Activated naive CD4-positive, alpha-beta T cell treated with anti-CD3 and anti-CD28 coated beads, Interleukin-2, amount 50 U/mL, for 72 hours (primary cell): ENCODE measurements at places on chromosomes 2 and 18. TPM values are rescaled to one million over a fixed set of nuclear protein-coding genes. Genes with fewer than 3 reads are reported as not detected.

Gene CD8B2
- total RNA-seq: not detected

Gene C2orf66
- total RNA-seq: not detected

Gene UGT1A9
- not detected for total RNA-seq

Gene MAP3K19
- 0.64 TPM for total RNA-seq

Gene ST3GAL5
- total RNA-seq: 8.9 TPM

Gene REG1B
- not detected for total RNA-seq

Gene HOXD4
- not detected for total RNA-seq

Gene FAM98A
- 49.0 TPM for total RNA-seq

Gene TUBB8B
- not detected for total RNA-seq

- DNase-seq: no peak
Observed at GRCh38 chr2:8191427-8191826, 490.4 kb upstream of the ID2 start.

DNA sequence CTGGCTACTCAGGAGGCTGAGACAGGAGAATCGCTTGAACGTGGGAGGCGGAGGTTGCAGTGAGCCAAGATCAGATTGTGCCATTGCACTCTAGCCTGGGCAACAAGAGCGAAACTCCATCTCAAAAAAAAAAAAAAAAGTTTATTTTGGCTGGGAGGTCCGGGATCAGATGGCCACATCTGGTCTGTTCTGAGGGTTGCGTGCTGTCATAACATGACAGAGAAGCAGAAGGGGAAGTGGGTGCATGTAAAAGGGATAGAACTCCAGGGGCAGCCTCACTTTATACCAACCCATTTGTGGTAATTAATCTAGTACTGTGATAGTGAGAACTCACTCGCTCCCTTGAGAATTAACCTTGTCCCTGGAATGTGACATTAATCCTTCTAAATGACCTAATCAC is 101.2 kb downstream of the PTPN4 start:
- DNase-seq: no peak

DNA sequence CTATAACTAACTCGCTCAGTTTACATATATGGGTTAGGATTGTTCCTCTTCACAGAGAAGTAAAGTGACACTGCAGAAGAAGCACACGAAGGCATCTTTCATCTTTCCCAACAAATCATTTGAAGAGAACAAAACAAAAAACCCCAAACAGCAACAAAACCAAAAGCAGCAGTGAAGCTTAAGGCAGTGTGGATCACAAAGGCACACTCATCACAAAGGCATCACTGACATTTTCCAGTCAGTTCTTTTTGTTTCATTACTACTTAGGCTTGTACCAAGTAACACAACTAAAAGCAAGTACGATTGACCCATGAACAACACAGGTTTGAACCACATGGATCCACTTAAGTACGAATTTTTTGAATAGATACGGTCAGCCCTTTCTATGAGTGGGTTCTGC is 75.7 kb downstream of the RNF152 start:
- DNase-seq: no peak

DNA sequence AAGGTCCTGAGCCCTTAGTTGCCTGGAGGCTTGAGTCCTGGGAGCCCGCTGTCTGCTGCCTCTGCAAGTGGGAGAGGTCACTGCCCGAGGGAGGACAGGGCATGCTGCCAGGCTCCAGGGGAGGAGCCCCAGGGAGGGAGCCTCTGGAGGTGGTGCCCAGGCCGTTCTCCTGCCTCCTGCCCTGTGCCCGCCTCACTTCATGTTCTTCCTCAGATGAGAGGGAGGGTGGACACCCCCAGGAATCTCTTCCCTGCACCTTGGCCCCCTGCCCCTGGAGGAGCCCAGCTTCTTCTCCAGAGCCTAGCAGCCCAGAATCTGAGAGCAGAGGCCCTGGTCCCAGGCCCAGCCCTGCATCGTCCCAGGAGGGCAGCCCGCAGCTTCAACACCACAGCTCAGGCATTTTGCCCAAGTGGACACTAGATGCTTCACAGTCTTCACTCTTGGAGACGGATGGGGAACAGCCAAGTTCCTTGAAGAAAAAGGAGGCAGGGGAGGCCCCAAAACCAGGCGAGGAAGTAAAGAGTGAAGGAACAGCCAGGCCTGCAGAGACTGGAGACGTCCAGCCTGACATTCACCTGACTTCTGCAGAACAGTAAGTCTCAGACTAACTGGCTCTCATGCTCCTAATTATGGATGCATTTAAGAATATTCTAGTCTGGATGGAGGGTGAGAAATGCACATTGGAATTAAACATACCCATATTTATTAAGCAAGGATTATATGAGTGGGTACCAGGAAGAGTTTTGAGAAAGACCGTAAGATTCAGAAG is 12.1 kb downstream of the PSD4 start:
- no peak for DNase-seq

GRCh38 chr18:11027862-11028261 is 121.5 kb downstream of the PIEZO2 start:
- DNase-seq: no peak

DNA sequence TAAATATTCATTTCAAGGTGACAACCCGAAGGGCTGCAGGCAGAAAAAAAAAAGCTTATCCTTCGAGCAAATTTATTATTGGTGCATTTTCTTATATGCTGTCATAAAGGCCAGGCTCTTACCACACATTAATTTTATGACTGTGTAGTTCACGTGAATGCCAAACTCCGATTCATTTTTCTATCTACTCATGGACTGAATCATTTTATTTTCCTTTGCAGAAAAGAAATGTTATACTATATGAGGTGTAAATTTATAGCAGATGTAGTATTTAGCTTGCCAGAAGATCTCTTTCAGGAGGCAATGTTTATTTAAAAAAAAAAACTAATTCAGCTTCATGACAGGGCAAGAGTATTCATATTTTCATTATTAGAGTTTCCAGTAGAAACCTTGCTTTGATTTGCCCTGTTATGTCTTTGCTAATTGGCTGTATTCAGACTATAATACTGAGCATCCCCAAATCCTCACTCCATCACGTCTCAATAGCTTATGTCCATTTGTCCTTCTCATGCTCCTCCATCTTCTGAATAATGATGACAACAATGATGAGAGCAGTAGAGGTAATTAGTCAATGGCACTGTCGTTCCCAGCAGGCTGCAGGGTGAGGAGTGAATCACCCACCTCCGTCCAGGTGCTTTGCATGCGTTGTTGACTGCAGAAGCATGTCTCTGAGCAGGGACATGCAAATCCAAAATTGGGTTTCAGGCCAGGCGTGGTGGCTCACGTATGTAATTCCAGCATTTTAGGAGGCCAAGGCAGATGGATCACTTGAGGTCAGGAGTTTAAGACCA is 101.1 kb upstream of the RAB12 start:
- no peak for DNase-seq

- no peak for DNase-seq
Observed at GRCh38 chr2:72211777-72212485, 64.3 kb upstream of the CYP26B1 start.

DNA sequence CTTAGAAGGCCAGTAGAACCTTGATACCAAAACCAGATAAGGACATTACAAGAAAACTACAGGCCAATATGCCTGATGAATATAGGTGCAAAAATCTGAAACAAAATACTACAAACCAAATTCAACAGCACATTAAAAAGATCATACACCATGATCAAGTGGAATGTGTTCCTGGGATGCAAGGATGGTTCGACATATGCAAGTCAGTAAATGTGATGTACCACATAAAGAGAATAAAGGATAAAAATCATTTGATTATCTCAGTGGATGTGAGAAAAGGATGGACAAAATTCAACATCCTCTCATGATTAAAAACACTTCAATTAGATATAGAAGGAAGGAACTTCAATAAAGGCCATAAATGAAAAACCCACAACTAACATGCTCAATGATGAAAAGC is 129.6 kb downstream of the RTN4 start:
- no peak for DNase-seq

GRCh38 chr2:13545320-13545719 is 828.6 kb downstream of the TRIB2 start:
- DNase-seq: no peak
